ENCODE measurements at places on chromosomes 4 and X. TPM values are rescaled to one million over a fixed set of nuclear protein-coding genes. Genes with fewer than 3 reads are reported as not detected.

SUPT20HL1 gene
- total RNA-seq, result not detected

FAM114A1 gene
- 10.9 TPM for total RNA-seq

DIPK2B gene
- total RNA-seq, result 1.7 TPM

VAMP7 gene
- 29.9 TPM for total RNA-seq

DOCK11 gene
- 20.6 TPM for total RNA-seq

CXorf65 gene
- not detected for total RNA-seq

CT45A5 gene
- total RNA-seq, result not detected

RNF175 gene
- 26.7 TPM for total RNA-seq

MAGEB2 gene
- total RNA-seq, result not detected

ARAP2 gene
- total RNA-seq, result 91.2 TPM

PPP1R2C gene
- not detected for total RNA-seq

KCTD8 gene
- 1.2 TPM for total RNA-seq

CXCL11 gene
- total RNA-seq, result not detected

TMEM150C gene
- 90.0 TPM for total RNA-seq

PDLIM3 gene
- 18.2 TPM for total RNA-seq

LNX1 gene
- total RNA-seq, result 52.9 TPM

GPC4 gene
- 2.5 TPM for total RNA-seq

COL25A1 gene
- total RNA-seq, result 6.4 TPM

RAB41 gene
- total RNA-seq, result not detected

POU3F4 gene
- 12.6 TPM for total RNA-seq
